Fibroblast of gingiva (primary cell): ENCODE measurements at places on chromosomes 7 and 10.

- DNase-seq: no peak
Measured at GRCh38 chr7:151813445-151813844, 63.5 kb downstream of the PRKAG2 start.

GRCh38 chr7:86091369-86091768 is 552.3 kb upstream of the GRM3 start:
- DNase-seq: no peak

GRCh38 chr7:25545124-25546008 is 317.1 kb upstream of the NPVF start:
- no peak for DNase-seq

DNA sequence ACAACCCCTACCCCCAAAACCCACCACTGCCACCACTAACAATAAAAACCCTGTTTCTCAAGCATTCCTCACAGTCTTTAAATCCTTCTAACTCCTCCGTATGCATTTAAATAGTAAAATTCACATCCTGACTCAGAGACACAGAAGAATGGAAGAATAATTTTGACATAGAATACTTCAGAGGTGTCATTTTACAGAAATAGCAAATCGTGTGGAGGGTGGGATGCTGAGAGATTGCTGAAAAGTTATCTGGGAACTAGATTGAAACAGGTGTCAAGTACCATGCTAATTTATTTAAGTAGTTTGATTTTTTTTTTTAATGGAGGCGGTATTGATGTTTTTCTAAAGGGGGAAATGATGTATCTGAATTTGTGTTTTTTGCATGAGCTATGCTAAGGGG is 575.2 kb upstream of the TPK1 start:
- DNase-seq: no peak

GRCh38 chr10:130498934-130499333 is 362.7 kb downstream of the GLRX3 start:
- DNase-seq: no peak

DNA sequence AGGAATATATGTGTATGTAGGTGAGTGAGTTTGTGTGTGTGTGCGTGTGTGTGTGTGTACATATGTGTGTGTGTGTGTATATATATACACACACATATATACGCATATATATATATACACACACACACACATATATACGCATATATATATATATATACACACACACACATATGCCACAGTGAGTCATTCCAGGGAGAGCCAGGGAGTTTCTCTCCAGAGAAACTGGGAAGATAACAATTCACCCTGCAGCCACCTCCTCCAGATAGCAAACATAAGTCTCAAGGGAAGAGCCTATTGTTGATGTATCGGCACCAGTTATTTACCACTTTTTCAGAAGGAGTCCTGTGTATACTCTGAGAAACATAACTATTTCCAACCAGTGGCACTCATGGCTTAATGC is 102.3 kb upstream of the STK17A start:
- DNase-seq: no peak

- no peak for DNase-seq
Measured at GRCh38 chr10:132593900-132594876, 56.6 kb downstream of the INPP5A start.

DNA sequence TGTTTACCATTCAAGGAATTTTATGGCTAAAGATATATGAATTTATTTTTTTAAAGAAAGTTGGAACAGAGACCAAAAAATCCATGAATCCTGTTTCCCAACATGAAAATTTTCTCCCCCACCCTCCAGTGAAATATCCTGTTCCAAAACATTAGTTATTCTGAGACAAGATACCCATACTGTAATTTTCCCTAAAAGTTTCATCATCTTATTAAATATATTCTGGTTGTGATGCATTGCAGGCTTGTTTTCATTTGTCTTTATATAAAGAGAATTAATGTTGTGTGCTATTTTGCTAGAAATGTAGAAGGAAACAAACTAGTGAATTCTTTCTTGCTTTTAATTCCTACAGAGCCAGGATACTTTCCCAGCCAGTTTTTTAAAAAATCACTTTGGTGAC is 106.6 kb downstream of the EXOC4 start:
- peak; percentile 33 for DNase-seq

DNA sequence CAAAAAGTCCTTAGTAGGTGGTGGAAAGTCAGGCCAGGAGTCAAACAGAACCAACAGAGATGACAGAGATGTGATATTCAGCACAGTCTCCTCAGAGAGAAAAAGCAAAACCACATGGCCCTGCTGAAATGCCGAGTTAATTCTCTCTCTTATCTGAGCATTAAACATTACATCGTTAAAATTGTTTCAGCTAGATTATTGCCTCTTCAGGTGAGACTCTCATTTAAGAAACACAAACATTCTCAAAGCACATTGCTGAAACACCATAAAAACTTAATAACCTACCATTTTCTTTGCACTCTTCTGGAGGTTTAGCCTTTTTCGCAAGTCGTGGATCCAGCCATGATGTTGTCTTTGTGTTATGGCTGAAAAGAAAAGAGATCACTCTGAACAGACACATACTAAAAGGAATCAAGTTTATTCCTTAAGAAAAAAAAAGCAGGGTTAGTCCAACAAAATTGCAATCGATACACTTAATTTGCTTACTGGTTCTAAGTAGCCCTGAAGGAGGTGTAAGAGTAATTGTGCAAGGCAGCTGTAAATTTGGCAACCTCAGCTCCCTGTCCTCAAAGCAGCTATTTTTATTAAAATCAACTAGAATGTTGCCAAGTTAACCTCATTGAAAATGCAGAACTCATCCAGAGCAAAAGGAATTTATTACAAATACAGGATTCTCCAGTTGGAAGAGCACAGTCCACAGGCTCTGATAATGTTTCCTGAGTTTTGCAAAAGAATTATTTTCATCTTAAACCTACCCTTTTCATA is 691.1 kb downstream of the PHTF2 start:
- peak; percentile 55 for DNase-seq

GRCh38 chr10:122417667-122418066 is 36.8 kb upstream of the ARMS2 start:
- DNase-seq: peak; percentile 34

DNA sequence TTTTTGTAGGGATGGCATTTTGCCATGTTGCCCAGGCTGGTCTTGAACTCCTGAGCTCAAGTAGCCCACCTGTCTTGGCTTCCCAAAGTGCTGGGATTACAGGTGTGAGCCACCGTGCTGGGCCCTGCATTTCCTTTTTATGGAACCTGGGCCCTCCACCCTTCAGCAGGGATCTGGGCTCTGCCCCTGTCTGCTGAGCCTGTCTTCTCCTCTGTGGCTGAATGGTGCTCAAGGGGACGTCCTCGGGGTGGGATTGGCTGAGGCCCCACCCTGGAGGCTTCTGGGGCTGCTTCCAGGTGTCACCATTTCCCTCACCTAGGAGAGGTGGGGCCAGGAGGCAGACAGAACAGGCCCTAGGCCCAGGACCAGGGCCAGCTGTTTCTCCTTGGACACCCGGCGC is 18.4 kb downstream of the FAM241B start:
- DNase-seq: no peak

DNA sequence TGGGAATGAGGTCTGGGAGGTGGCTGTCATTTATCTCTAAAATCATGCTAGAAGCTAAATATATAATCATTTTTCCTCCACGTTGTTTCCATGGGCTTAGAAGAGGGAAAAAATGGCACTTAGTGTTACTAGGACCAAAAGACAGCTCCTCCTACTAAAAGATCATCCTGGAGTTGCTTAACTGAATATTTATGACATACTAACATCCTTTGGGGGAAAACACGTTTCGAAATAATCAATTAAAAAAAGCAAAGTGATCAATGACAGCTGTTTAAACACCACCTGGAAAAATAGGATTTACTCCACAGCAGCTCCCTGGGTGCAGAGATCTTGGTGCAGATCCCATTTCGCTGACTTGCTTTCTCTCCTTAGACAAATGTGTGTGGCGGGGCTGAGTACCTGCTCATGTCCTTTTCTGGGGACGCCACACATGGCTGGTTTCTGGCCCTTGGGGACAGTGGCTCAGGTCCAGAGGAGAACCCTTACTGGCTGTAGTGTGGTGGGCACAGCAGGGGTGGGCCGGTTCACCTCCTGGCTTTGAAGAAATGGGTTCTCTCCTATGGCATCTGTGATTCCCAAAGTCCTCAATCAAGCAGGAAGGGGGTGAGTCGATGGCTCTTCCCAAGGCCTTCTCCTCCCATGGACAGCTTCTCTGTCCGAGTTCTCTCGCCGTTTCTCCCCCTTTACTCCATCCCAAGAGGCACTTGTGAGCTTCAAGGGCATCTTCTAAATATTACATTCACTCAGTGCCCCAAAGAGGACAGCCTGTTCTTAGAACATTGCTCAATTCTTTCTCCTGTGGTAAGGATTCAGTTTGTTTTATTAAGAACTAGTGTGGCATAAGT is 156.4 kb upstream of the KLF14 start:
- peak; percentile 97 for DNase-seq

GRCh38 chr7:71511361-71511807 is 379.4 kb downstream of the GALNT17 start:
- DNase-seq: no peak

GRCh38 chr7:131197920-131198615 is 129.6 kb upstream of the MKLN1 start:
- DNase-seq: no peak

GRCh38 chr10:71083716-71083975 is 128.7 kb upstream of the UNC5B start:
- no peak for DNase-seq

DNA sequence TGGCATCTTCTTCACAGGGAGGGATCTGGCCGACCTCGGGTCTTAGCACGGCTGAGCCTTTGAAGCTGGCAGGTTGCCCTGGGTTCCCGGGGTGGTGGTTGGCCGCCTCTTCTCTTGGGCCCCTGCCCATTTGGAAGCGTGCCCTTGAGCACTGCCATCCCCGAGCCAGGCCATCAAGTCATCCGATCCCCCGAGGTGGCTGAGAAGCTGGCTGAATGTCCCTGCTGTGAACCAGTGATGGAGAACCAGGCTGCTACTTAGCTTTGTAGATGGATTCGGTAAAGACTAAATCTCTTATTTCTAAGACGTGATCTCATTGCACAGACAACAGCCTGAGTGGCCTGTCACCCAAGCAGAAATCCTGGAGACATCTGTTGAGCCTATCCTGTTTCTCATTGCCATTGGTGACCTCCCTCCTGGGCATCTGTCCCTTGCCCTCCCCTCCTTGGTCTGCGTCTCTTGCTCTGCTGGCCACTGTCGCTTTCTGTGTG is 74.3 kb downstream of the GRK5 start:
- peak; percentile 75 for DNase-seq

GRCh38 chr7:113730309-113730955 is 188.4 kb downstream of the PPP1R3A start:
- DNase-seq: peak; percentile 23

DNA sequence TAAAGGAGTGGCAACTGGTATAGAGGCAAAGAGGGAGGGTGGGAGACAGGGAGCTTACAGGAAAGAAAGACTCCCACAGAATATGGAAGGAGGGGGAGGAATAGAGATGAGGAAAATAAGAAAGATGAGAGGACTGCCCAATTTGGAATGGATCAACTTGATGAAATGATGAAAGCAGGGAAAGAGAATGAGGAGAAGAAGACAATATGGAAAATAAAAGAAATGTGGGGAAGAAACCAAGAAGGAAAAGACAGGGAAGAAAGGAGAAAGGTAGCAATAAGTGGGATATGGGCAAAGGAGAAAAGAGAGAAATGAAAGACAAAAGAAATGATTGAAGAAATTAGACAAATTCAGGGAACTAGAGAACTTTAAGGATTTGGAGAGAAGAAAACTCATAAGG is 3.0 kb downstream of the KEL start:
- no peak for DNase-seq

- peak; percentile 82 for DNase-seq
Measured at GRCh38 chr10:110323503-110323902, 18.8 kb upstream of the SMNDC1 start.

- no peak for DNase-seq
Measured at GRCh38 chr7:98014830-98015229, 24.8 kb upstream of the OCM2 start.

DNA sequence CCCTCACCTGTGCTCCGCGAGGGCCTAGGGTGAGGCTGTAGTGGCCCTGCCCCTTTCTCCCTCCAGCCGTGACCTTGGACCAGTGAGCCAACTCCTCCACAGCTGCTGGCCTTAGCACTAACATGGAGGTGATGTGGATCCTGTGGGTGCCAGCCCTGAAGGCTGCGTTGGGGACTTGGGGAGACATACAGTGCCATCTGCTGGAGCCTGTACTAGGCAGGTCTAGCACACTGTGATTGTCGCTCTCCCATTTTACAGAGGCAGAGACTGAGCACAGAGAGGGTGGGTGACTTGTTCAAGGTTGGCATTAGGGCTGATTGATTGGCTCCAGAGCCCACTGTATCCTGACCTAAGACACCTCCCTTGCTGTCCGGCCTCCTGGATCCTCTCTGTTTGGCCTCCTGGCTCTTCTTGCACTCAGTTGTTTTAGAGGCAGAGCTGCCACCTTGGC is 37.6 kb downstream of the PRF1 start:
- DNase-seq: no peak

DNA sequence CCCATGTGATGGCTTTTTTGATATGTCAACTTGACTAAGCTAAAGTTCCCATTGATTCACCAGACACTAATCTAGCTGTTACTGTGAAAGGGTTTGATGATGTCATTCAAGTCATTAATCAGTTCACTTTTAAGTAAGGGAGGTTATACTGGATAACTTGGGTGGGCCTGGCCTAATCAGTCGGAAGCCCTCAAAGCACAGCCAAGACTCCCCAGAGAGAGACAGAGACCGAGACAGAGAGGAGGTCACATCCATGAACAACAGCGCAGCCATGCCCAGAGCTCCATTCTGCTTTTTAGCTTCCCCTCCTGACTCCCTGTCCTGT is 103.4 kb downstream of the TRIL start:
- no peak for DNase-seq

DNA sequence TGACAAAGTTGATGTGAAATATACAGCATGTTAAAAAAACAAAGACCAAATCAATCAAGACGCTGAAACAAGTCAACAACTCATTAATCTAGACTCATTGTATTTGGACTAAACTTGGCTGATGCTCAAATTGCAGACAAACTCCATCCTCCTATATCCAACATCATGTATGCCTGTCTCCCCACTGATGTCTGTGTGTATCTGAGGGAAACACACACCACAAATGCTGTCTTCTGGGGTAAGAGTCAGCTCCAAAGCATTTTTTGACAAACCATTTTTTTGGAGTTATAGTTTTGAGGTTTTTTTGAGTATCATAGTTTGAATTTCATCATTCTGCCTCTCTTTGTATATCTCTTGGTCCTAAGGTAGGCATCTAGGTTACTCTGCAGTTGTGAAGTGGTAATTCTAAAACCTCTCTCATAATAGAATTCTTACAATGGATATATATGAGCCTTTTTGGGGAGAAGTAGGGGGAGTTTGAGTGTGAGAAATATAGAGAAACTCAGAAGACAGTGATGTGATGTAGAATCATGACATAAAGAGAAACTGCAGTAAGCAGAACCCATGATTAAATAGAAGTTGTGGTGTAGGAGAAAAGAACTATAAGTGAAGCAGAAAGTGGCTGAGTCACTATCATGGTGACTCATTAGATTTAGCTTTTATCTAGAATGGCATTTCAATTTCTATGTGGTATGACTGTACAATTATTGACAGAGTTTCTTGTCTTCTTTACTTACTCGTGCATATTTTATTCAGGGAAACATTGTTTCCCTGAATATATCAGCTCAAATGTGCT is 1531.1 kb upstream of the LRRTM3 start:
- no peak for DNase-seq

- peak; percentile 57 for DNase-seq
Measured at GRCh38 chr10:100882671-100883311, 30.0 kb upstream of the SLF2 start.
